Activated naive CD4-positive, alpha-beta T cell (primary cell): ENCODE measurements at places on chromosomes 3 and 15.

GRCh38 chr15:31470756-31471155, 144.1 kb downstream of the KLF13 start:
- no peak for DNase-seq

GRCh38 chr15:81865850-81866537, 179.8 kb downstream of the MEX3B start:
- DNase-seq: no peak

DNA sequence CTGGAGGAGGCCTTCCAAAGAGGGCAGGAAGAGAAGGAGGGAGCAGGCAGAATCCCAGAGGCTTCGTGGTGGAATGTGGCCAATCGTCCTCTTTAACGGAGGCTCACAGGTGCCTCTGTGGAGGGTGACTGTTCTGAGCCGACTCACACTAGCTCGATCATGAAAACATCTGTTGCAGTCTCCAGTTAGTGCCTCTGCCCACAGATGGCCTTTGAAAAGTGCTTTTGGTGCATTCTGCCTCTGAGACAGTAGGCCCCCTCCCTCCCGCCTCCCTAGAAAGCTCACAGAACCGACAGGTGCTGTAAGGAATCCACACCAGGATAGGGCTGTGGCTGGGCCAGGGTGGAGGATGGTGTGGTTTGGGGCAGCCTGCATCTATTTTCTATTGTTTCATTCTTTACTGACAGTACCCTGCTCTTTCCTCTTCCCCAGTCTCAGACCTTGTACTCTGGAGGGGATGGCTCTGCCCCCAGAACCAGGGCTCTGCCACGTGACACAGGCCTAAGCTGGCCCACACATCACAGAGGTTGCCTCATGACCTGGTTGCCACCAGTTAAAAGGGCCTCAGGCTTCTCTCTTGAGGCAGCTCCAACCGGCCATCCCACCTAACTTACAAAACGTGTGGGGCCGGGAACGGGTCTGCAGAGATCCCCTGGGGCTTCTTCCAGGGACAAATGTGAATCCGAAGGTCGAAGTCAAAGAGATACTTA, 27.2 kb upstream of the PIGZ start:
- no peak for DNase-seq

- no peak for DNase-seq
These were observed 71.0 kb upstream of the ZNF280D start for GRCh38 chr15:56804279-56804678.

DNA sequence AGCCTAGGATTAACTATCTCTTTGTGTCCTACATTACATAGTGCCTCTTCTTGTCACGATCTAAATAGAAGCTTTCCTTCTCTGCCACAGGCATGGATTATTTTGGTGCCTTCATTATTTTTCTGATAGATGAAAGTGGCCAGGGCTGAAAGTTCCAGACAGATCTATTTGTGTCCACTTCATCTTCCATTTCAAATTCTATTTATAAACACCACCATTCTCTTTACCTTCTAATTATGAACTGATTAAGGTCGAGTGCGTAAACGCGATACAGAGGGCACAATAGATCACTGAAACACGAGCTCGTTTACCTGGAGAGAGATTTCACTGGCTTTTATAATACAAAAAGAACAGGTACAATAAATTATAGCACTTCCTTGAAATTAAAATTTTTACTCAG, 105.0 kb downstream of the EDEM1 start:
- no peak for DNase-seq

- no peak for DNase-seq
These were observed 57.0 kb downstream of the DUT start for GRCh38 chr15:48388016-48388851.

DNA sequence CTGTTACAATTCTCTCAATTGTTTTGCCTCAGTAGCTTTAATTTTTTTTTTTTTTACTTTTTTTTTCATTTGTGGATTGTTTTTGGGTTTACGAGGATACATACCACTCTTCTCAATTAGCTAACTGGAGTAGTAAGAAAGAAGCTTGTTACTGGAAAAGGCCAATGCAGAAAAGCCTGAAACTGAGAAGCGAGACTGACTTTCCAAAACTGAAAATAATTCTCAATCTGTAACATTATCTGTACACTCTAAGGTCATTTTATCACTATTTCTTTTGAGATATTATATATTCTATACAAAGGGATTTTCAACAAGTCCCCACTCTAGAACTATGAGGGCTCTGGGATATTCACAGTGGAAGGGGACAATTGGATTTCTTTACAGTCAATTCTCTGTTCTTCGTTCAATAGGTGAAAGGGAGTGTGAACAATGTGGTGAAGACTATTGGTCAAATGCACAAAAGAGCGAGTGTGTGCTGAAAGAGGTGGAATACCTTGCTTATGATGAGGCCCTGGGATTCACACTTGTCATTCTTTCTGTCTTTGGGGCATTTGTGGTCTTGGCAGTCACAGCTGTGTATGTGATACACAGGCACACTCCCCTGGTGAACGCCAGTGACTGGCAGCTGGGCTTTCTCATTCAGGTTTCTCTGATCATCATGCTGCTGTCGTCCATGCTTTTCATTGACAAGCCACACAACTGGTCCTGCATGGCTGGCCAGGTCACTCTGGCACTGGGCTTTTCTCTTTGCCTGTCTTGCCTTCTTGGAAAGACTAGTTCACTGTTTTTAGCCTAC, 83.9 kb upstream of the KCNAB1 start:
- DNase-seq: no peak

DNA sequence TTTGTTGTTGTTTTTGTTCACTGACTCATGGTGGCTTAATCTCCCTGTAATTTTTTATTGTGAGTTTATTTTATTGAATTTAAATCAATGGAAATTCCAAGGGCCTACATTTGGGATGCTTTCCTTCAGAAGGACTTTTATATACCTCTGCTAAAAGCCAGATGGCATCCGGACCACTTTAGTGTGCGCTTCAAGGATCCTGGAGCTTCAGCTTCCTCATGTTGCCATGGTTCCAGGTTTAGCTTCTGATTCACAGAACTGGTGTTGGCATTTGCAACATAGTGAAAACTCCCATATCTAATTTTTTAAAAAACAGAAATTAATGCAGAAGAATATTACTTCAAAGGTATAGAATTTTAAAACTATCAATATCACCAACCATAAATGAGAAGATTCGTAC, 8.5 kb upstream of the HACD2 start:
- DNase-seq: no peak

- no peak for DNase-seq
These were observed 404.5 kb downstream of the OCA2 start for GRCh38 chr15:27694506-27695087.

DNA sequence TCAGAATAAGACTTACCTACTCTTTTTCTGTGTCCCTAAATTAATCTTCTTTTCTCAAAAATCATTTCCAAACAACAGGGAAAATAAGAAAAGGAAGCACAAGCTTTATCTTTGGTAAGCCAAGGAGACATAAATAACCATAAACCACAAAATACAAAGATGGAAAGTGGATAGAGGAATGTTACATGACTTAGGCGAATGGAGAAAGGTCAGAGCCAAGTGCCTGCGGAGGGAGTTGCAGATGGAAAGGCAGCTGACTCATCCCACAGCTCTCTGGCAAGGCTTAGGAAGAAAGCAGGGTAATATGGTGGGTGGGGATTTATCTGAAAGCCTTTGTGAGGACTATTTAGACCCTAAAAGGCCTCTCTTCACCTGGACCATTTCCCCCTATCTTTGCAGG, 72.8 kb downstream of the GALK2 start:
- DNase-seq: no peak

GRCh38 chr3:150396956-150397550, 11.0 kb upstream of the TSC22D2 start:
- DNase-seq: no peak

- DNase-seq: no peak
These were observed 22.0 kb upstream of the BCL2L10 start for GRCh38 chr15:52134502-52135144.

DNA sequence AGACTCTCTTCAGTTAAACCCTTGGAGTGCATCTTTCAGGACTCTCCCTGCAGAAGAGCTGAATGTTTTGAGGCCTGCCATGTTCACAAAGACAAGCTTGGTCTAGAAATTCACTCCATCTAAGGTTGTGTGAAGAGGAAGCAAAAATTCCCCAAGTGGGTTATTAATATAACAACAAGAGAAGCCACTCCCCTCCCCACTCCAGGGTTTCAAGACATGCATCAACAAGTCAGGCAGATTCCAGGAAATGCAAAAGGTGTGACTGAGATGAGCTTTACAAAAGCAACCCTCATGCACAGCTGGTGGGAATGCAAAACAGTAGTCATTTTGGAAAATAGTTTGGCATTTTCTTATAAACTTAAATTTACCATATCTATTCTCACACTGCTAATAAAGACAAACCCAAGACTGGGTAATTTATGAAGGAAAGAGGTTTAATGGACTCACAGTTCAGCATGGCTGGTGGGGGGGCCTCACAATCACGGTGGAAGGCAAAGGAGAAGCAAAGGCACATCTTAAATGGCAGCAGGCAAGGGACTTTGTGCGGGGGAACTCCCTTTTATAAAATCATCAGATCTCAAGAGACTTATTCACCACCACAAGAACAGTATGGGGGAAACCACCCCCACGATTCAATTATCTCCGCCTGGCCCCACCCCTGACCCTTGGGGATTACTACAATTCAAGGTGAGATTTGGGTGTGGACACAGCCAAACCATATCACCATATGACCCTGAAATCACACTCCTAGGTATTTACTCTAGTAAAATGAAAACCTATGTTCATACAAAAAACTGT, 31.3 kb downstream of the TARS3 start:
- no peak for DNase-seq

GRCh38 chr3:135329479-135329878, 534.4 kb downstream of the EPHB1 start:
- DNase-seq: no peak

GRCh38 chr3:14592390-14592789, 52.2 kb upstream of the GRIP2 start:
- DNase-seq: no peak

DNA sequence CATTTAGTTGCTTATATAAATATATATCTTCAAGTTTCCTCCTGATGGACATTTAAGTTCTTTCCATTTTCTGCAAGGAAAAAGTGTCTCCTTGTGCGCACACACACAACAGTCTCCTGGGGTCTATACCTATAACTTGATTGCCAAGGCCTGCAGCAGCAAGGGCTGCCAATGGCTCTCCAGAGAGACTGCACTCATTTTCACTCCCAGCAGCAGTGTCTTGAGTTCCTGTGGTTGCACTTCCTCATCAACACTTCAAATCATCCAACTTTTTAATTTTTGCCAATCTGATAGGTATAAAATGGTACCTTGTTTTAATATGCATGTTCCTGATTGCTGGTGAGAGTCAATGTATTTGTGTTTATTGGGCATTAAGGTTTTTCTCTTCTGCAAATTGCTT, 23.1 kb downstream of the TNFAIP8L3 start:
- DNase-seq: no peak

DNA sequence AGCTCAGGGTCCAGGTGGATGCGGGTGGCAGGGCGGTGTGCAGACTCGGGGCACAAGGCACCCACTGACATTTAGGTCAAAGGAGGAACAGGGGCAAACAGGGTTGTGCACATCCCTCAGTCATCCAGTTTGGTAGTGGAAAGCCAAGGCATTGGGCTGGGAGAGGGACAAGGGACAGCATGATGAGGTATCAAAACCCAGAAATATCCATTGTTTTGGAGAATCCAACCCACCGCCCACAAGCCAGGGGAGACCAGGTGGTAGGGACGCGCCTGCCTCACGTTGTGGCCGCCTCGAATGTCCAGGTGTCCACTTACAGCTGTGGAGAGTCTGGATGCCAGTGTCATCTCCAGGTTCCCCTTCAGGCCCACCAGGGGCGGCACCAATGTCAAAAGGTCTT, 33.3 kb downstream of the SLC41A3 start:
- no peak for DNase-seq

DNA sequence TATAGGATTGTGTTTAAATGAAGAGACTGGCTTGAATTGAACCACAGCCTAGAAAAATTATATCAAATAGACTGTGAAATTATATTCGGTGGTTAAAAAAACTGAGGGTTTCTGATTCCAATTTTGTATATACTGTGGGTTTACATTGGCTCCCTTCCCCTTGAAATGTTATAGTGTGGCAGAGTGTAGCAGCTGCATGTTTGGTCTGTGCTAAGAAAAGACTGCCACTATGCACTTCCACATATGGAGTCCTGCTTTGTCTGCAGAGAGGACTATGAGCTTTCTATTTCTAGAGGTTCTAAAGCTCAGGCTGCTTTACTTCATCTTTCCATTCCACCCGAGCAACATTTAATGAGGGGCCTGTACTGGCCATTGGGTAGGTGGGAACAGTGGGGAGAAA, 112.3 kb downstream of the P3H2 start:
- no peak for DNase-seq

- no peak for DNase-seq
These were observed 32.1 kb downstream of the SRPRB start for GRCh38 chr3:133837487-133838295.

GRCh38 chr3:35616346-35616745, 23.0 kb upstream of the ARPP21 start:
- no peak for DNase-seq

DNA sequence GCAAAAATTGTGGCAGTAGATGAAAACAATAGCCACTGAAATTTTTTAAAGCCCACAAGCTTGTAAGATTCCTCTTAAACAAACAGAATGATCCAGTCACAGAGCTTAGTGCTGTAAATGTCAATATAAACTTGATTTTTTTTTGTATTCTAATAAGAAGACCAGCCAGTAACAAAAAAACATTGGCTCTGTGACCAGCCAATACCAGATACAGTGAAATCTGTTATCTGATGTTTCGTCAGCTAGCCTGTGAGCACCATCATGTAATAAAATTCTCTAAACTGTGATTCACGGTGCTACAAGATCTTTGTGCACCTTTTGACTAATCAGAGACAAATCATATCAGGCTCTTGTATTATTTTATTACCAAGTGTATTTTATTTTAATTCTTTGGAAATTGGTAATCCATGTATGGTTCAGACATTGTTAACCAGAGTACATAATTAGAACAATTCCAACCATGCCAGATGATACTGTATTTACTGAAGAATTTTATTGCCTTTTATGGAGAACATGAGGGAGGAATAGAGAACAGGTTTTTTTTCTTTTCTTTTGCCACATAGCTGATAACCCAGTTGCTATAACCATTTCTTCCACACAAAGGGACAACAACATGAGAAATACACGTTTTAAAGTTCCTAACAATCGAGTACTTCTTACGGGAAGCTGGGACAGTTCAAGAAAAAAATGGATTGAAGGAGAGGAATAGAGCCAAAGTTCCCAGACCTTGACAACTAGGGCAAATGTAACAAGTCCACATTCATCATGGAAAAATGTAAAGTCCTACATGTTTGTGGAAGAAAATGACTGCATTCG, 71.9 kb downstream of the FILIP1L start:
- DNase-seq: no peak
